Activated CD8-positive, alpha-beta memory T cell treated with anti-CD3 and anti-CD28 coated beads for 1 hour (primary cell): ENCODE measurements at places on chromosomes 7 and 10.

- DNase-seq = no peak
These were observed 15.0 kb upstream of the ENO4 start for GRCh38 chr10:116833986-116834985.

DNA sequence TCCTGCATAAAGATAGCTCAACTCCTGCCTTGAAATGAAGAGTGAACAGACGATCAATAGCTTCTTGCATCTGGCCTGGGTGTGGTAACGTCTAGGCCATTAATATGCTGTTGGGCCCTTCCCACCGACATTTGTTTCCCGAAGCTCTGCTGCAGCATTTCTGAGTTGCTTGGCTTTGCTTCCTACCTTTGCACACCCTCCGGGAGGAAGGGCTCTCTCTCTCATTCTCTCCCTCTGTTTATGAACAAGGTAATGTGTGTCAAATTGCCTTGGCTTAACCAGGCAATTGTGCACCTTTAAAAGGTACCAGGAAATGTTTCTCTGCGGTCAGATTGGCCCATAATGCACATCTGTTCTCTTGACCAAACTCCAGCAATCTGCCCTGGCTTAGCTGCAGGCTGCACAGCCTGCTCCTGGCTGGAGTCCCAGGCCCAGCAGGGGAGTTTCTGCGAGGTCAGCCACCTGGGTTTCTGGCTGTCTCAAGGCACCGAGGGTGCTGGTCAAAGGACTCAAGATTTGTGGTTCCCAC, 223.7 kb downstream of the SNX10 start:
- DNase-seq = no peak

DNA sequence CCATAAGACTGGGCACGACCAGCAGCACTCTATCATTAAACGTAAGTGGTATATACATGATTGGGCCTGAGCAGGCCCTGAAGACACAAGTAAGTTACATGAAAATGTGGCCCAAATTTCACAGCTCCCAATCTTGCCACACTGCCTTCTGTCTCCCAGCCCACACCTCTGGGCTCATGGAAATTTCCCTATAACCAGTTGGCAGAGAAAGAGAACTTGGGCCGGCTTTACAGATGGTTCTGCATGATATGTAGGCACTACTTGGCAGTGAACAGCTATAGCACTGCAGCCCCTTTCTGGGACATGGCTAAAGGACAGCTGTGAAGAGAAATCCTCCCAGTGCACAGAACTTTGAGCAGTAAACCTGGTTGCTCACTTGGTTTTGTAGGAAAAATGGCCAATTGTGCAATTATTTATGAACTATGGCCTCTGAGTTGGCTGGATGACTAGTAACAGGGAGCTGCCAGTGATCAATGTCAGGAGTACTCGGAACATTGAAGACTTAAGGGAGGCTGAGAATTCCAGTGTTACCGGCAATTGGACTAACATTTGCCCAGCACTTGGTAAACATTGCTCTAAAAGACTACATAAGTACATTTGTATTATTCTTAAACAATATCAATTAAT, 1006.6 kb upstream of the LRRN3 start:
- DNase-seq = no peak

- DNase-seq = no peak
These were observed 43.5 kb downstream of the STRA8 start for GRCh38 chr7:135277161-135277560.

- DNase-seq = no peak
These were observed 470.7 kb upstream of the AKR1E2 start for GRCh38 chr10:4355350-4355749.

- DNase-seq = no peak
These were observed 8.2 kb downstream of the CCSER2 start for GRCh38 chr10:84336406-84337090.

- DNase-seq = no peak
These were observed 65.7 kb upstream of the CARD11 start for GRCh38 chr7:3109311-3109915.

DNA sequence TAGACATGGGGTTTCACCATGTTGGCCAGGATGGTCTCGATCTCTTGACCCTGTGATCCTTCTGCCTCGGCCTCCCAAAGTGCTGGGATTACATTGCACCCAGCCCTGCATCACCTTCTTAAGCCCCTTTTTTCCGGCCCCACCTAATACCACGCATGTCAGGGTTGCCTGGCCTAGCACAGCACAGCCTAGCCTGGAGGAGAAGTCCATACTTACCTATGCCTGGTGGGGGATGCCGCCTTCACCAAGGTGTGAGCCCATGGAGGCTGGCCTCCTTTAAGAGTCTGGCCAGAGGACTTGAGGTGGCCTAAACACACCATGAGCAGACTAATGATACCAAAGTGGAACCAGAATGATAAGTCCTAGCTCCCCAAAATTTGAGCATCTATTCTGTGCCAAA, 22.0 kb upstream of the CUX1 start:
- DNase-seq = no peak

- no peak for DNase-seq
These were observed 329 bp downstream of the NOLC1 start for GRCh38 chr10:102152545-102152890.
